ENCODE measurements at places on chromosomes 6 and 20. TPM values are rescaled to one million over a fixed set of nuclear protein-coding genes. Genes with fewer than 3 reads are reported as not detected.

TIAM2 gene
- 15.1 TPM for total RNA-seq

FOXF2 gene
- not detected for total RNA-seq

EMILIN3 gene
- 0.96 TPM for total RNA-seq

IL17F gene
- not detected for total RNA-seq

GRCh38 chr6:10341605-10342004, 73.3 kb downstream of the TFAP2A start:
- no peak for DNase-seq

GRCh38 chr20:37880726-37881591, 22.0 kb upstream of the VSTM2L start:
- DNase-seq: no peak

DNA sequence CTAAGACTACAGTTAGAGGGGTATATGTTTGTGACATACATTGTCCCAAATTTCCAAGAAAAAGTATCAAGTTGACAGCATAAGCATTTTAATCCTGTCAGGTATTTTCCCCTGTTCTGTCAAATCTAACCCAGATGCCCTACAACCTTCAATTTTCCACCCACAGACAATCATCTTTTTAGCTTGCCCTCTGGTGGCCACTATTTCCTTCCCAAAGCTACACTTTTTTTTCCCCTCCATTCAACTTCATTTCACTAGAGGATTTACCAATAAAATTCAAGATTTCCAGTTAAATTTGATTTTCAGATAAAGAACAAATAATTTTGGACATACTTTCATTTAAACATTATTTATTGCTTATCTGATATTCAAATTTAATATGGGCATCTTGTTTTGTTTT, 286.6 kb downstream of the TENT5A start:
- no peak for DNase-seq

DNA sequence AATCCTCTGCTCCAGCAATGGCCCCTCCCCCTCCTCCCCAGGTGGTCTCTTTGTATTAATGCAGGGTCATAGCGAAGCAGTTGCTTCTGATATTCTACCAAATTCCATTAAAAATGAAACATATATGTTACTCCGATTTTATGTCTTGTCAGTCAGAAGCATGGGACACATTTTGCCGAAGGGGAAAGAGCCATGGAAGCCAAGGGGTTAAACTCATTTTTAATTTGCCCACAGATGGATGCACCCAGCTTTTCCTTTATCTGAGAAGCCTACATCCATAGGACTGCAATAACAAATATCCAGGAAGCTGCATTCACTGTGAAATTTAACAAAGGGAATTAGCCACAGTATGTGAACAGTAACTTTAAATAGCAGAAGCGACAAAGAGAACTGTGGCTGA, 688.2 kb downstream of the QKI start:
- no peak for DNase-seq

DNA sequence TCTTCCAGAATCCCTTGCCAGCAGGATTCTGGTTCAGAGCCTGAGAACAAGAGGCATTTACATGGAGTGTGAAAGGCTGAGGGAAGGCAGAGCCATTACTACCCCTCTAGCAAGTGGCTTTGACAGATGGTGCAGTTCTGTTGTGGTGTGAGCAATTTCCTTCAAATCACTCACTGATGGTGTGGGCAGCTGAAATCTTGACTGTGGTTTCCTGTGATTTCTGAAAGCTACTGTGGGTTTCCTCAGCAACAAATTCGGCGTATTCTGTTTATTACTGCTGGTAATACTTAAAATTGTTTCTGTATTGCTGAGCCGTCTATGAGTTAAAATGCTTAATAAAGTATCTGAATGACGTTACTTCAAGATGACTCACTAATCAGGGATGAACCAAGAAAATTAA, 181.5 kb upstream of the TCF21 start:
- no peak for DNase-seq

- no peak for DNase-seq
Observed at GRCh38 chr6:108363889-108364313, 69.0 kb downstream of the AFG1L start.

DNA sequence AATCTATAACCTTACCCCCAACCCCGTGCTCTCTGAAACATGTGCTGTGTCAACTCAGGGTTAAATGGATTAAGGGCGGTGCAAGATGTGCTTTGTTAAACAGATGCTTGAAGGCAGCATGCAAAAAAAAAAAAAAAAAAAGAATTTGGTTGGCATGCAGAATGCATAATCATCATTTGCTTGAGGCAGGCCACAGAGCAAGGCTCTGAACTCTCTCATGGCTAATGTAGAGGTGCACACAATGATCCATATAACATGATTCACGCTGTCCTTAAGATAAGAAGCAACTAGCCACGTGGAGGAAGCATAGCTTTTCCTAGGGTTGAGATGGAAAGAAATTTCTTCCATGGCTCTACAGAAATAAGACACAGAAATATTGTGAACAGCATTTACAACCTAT, 27.6 kb upstream of the RPN2 start:
- DNase-seq: no peak

GRCh38 chr6:117267054-117267347, 1.6 kb downstream of the VGLL2 start:
- DNase-seq: no peak
